ENCODE measurements at places on chromosomes 3 and 15.

DNA sequence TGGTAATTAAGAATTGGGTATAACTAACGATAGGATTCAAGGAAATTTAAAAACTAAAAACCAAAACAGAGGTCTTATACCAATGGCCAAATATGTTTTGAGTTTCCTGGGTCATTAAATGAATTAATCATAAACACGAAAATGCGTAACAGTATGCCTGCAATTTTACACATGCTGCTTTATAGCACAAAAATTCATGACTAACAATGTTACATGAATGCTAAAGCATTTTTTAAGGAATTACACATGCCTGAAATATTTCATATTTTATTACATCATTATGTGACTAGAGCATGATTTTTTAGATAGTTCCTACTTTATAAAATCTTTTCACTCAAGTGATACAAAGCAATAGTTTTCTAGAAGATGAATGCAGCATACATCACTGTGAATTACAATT, 74.7 kb downstream of the ZNF148 start:
- no peak for DNase-seq

DNA sequence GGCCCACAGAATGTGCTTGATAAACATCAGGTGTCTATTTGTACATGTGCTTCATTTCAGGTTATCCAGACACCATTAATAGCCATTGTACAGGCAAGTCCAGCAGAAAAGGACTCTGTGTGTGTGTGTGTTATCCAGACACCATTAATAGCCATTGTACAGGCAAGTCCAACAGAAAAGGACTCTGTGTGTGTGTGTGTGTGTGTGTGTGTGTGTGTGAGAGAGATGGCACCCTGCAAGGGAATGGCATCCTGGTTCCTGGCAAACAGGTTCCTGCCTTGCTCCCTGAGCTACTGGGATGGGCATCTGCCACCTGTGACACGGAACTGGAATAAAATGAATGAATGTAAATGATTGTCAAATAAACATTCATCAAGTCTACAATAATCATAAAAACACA, 11.7 kb downstream of the SUCLG2 start:
- DNase-seq, result no peak

- no peak for DNase-seq
Observed at GRCh38 chr3:72991522-72991921, 5.1 kb upstream of the PPP4R2 start.

GRCh38 chr3:14319654-14320182, 82.7 kb upstream of the SLC6A6 start:
- no peak for DNase-seq

DNA sequence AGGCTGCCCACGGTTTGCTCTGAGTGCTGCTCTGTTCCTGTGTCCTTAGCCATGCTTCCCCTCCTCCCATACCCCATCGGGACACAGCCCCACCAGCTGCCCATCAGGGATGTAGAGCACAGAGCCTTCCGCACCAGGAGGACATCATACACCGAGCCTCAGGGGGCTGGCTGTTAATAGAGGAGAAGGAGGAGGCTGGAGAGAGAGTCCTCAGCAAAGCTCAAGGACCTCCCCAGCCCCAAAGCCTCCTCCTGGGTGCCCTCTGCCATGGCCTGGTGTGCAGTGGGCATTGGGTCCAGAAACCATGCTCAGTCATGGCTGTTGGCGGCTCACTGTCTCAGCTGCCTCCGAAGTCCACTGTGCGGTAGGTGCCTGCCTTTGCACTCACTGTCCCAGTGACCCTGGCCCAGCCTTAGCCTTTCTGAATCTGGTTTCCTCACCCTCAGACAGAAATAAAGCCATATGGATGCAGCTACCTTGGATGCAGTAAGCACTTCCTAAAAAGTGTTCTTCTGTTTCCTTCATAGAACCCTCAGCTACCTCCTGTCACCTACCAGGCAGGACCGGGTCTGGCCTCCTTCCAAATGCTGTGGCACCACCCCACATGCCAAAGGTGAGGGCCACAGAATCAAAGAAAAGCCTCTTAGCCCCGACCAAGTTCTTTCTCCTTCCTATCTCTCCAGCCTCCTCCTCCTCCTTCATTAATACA, 53.9 kb downstream of the ACAD9 start:
- DNase-seq, result no peak

- no peak for DNase-seq
Observed at GRCh38 chr3:111675846-111676210, 80.7 kb upstream of the ZBED2 start.

DNA sequence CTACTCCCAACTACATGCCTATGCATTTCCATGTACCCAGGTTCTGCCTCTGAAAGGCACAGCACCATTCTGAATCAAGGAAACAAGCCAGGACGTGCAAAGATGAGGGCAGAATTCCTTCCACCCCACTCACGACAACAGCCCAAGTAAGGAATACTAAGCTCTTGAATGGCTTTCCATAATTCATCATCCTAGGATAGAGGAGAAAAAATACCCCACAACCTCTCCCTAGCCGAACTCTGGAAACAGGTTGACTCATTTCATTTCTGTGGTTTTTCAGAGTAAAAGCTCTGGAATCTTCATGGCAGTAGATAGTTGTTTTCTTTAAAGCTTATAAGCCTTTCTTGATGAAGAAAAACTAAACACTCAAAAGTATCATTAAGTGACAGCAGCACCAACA, 77.8 kb downstream of the PDZRN3 start:
- no peak for DNase-seq

- no peak for DNase-seq
Observed at GRCh38 chr3:134487406-134487805, 1.5 kb downstream of the CEP63 start.

Measured in amygdala (tissue), 56 donors.